ENCODE measurements at places on chromosomes 1 and 21.

DNA sequence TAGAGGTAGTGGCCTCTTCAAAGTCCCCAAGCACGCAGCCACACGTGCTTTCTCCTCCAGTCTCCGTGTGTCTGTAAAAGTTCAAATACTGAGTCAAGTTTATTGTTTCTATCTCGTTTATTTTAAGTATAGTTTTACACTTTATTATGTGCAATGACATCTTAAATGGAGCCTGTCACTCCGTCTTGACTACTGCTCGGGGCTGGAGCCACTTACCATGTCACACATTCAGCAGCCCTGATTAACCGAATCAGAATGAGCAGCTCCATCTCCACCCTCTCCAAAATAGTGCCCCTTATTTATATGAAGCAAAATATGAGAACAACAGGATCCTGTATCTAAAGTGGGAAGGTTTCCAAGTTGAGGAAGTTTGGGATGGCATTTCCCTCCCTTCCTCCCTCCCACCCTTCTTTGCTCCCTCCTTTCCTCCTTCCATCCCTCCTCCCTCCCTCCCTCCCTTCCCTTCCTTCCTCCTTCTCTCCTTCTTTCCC is 201.0 kb downstream of the PBX1 start:
- no peak for DNase-seq

GRCh38 chr1:169300854-169301253 is 66.7 kb downstream of the NME7 start:
- DNase-seq = no peak

DNA sequence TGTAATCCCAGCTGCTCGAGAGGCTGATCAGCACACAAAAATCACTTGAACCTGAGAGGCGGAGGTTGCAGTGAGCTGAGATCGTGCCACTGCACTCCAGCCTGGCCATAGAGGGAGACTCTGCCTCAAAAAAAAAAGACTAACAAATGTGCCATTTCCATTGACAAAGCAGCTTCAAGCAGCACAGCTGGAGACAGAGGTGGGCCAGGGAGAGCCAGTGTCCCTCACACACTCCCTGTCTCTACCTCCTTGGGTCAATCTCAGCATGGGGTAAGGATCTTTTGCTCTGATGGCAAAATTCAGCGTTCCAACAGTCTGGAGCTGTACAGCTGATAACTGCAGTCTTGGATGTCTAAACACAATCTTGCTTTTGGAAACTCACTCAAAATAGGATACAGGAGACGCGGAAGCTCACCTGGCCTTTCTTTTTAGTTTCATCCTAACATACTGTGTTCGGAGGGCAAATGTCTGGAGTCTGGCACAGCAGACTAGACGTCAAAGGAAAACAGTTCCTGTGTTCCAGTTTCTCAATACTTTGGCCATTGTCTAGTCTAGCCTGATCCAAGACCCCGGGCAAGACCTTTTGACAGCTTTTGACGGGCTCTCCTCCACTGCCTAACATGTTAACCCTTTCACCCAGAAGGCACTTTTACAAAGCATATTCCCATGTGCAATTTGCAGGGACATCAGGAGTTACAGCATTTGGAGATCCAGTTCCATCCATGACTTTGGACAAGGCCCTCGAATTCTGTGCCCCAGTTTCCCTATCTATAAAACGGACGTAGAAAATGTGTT is 2.9 kb downstream of the RCC2 start:
- no peak for DNase-seq

- DNase-seq = no peak
Observed at GRCh38 chr1:179976970-179977651, 22.5 kb downstream of the CEP350 start.

- DNase-seq = no peak
Observed at GRCh38 chr1:232376632-232377493, 253.1 kb downstream of the SIPA1L2 start.

DNA sequence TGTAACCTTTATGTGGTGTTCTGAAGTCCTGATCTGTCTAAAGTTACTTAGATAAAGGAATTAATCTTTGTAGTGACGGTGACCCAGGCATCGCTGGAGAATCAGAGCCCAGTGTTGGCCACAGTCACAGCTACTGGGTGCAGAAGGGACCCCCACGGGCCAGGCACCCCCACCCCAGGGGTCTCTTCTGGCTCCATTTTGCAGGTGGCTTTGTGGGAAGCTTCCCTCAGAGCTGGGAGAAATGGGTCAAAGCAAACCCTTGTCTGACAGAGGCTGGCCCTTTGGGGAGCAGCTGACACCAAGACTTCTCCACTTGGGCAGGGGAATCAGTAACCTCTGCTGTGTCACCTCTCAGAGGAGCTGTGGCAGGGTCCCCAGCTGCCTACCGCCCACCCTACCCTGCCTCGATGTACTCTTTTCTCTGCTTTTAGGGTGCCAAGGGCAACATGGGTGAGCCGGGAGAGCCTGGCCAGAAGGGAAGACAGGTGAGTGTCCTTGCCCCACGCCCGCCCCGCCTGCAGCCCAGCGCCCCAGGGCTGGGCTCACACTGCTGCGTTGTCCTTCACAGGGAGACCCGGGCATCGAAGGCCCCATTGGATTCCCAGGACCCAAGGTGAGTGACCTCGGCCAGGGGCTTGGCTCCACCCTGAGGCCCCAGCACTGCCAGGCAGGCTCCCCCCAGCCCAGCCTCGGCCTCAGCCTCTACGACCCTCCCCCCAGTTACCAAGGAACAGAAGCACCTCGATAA is 17.7 kb downstream of the COL6A2 start:
- DNase-seq = no peak

- DNase-seq = peak; percentile 67
Observed at GRCh38 chr1:188249811-188250210, 1421.1 kb downstream of the PLA2G4A start.

GRCh38 chr1:189313488-189313887 is 1164.2 kb downstream of the BRINP3 start:
- no peak for DNase-seq

DNA sequence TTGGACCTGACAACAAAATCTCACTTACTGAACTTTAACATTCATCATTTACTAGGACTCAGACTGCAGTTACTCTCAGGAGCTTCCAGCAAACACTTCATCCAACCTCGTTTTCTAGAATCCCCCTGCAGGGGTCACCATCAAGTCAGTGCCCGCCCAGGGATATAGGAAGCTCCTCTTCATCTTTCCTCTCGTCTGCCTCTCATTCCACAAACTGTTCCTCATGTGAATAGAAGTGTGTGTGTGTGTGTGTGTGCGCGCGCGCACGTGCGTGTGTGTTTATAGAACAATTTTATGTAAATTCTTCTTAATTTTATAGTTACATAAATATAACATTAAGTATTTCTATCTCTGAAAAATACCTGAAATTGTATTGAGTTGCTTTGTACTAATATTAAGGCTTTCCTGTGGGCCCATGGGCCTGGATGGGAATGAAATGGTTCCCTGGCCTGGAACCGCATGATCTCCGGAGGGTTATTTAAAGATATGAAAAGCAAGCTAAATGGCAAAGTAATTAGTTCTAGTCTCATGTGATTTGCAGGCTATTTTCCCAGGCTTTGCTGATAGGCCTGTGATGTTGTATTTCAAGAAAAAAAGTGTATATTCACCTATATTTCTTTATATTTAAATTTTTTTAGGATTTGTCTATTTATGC is 21.7 kb upstream of the ABCD3 start:
- no peak for DNase-seq

DNA sequence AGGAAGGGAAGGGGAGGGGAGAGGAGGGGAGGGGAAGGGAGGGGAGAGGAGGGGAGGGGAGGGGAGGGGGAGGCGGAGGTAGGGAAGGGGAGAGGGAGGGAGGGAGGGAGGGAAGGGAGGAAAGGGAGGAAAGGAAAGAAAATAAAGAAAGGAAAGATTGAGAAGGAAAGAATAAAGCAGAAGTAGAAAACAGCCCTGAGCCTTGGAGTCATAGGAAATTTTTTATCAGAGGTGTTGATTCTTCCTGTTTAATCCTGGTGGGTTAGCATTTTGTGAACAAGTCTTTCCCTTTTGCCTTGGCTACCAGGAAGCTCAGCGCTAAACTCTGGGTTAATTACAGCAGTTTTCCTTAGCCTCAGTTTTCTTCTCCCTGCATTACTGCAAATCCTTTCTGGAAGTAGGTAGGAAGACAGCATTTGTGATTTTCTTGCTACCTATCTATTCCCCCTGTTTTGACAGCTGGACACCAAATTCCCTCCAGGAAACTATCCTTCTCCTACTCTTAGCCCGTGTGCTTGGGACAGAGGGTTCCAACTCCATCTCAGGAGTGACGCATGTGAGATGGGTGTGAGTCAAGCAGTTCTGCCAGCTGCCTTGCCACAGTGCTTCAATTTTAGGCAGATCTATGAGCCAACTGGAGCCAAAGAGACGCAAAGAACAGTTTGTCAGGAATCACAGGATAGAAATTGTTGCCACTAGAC is 26.9 kb downstream of the TOMM20 start:
- no peak for DNase-seq

GRCh38 chr1:37647281-37647680 is 12.6 kb upstream of the RSPO1 start:
- no peak for DNase-seq

- peak; percentile 67 for DNase-seq
Observed at GRCh38 chr1:108199781-108200686, at the start of gene SLC25A24. Gene SLC25A24, minus strand, starts transcription at chr1:108200343. Its CDS starts 205 bp downstream, at chr1:108200138.

GRCh38 chr1:40034869-40035268 is 5.7 kb upstream of the CAP1 start:
- peak; percentile 91 for DNase-seq

GRCh38 chr1:228460821-228461220 is 26.4 kb upstream of the RNF187 start:
- no peak for DNase-seq

DNA sequence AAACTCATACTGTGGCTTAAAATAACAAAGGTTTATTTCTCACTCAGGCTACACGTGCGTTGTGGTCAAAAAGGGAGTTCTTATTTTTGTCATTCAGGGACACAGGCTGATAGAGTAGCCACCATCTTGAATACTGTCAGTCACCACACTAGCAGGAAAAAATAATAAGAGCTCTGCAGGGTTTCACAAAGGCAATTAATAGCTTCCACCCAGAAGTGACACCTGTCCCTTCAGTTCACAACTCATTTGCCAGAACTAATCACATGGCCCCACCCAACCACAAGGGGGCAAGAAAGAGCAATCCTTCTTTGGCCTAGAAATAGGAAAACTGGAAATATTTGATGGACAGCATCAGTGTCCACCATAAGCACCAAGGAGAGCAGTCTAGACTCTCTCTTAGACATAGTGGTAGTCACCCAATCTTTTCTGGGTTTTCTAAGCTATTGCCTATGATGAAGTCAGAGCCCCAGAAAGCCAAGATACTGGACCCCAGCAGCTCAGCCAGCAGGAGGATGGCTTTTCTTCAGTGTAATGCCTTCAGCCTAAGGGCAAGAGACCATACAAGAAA is 8.2 kb downstream of the HAPLN2 start:
- DNase-seq = peak; percentile 43

- peak; percentile 14 for DNase-seq
Observed at GRCh38 chr1:92554216-92554615, 67.5 kb upstream of the GFI1 start.

DNA sequence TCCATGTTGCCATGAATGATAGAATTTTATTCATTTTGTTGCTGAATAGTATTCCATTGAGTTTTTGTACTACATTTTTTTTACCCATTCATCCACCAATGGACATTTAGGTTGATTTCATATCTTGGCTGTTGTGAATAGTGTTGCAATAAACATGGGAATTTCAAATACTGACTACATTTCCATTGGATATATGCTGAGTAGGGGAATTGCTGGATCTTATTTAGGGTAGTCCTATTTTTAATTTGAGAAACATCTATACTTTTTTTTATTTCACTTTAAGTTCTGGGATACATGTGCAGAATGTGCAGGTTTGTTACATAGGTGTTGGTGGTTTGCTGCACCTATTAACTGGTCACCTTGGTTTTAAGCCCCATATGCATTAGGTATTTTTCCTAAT is 38.8 kb upstream of the TNFSF4 start:
- DNase-seq = no peak

DNA sequence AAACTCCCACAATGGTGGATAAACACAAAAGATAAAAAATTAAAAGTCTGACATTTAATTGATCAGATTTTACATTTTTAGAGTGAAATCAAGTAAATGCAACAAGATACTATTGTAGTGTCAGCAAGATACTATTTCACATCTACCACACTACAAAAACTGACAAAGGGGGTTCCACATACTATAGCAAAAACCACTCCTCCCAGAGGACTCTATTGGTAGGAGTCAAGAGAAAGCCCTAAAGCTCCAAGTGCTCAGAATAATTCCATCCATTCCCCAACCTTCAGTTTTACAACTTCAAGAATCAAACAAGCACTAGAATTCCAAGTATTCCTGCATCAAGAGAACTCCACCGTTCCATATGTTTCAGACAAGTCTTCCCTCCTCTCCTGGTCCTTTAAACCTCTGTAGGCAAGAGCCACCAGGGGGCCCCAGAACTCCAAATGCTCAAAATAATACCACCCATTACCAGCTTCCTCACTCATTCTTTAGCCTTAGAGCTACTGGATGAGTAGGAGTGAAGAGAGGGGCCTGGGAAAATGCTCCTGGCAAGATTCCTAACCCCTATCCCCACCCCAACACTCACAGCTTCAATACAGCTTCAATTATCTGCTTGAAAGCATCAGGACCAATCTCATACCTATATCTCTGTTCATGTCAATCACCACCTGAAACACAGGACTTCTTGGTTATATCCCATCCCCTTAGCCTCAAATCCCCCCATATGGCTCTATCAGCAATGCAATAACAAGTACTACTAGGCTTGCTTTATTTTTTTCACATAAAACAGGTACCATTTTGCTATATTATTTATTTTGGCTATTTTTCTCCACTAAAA is 9.9 kb downstream of the TOR1AIP2 start:
- peak; percentile 80 for DNase-seq

GRCh38 chr1:24248859-24249258 is 61.8 kb upstream of the IFNLR1 start:
- no peak for DNase-seq

DNA sequence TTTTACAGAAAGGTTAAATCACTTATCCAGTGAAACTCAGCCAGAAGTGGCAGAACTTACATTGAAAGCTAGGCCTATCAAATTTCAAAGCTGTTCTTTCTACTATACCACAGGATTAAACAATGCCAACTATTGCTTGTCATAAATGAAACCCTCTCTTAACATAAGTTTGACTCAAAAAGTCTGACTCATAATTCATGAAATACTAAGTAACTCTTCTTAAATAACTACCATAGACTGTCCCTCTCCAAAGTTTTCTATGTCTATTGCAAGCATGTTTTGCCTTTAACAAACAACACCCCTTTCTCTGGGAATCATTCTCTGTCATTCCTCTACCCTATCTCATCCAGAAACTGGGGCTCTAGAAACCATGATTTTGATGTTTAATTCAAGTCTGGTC is 109.5 kb upstream of the UBE2U start:
- DNase-seq = no peak

DNA sequence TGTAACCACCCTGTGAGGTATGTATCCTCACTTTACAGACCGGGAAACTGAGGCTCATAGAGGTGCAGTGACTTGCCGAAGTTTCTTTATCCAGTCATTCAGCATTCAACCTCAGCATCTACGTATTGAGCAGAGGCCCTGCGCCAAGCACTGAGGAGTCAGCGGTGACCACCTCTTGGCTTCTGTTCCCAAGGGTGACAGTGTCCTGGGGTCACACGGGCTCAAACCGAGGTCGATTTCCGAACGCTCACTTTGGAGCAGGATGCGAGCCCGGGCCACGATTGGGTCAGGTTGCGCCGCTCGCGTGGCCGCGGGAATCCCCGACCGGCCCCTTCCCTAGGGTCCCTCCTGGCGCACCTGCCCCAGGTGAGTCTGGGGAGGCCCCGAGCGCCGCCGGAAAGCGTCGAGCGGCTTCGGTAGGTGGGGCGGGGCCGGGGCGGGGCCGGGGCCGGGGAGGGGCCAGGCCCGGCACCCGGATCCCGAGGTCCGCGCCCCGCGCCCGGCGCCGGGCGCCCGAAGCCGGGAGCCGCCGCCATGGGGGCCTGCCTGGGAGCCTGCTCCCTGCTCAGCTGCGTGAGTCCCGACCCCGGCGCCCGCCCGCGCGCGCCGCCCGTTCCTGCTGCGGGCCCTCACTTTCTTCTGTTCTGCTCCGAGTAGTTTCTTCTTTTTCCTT is at the start of gene SERINC2:
Gene SERINC2 (plus strand): TSS at position 482 of the 673 bp plus-strand sequence. CDS start 53 bp downstream, at position 535.
- DNase-seq = no peak
